ENCODE measurements at places on chromosomes 3 and 15.

DNA sequence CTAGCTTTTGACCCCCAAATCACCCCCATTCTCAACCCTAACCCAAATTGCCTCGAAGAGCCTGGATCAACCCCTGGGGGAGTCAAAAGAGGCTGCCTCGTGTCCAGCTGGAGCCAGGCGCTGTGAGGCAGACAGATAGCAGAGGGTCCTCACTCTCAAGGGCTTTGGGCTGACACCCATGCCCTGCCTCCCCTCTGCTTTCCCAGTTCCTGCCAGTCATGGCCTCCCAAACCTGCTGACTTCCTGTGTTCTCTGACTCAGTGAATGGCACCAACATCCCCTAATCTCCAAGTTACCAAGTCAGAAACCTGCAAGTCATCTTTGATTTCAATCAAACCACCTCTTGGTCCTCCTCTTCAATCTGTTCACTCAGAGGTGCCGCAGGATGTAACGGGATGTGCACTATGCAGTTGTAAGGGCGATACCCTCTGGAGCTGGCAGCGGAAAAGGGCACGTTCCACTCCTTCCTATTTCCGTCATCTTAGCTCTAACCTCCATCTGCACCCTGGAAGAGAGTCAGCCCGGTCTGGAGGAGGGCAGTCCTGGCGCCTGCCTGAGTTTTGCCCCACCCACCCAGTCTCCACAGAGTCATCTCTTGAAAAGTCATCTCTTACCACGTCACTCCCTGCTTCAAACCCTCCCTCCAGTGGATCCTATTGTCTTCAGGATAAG lies 52.4 kb upstream of the FAM174B start:
- no peak for DNase-seq

GRCh38 chr15:26892182-26892518 lies 25.3 kb downstream of the GABRA5 start:
- no peak for DNase-seq

DNA sequence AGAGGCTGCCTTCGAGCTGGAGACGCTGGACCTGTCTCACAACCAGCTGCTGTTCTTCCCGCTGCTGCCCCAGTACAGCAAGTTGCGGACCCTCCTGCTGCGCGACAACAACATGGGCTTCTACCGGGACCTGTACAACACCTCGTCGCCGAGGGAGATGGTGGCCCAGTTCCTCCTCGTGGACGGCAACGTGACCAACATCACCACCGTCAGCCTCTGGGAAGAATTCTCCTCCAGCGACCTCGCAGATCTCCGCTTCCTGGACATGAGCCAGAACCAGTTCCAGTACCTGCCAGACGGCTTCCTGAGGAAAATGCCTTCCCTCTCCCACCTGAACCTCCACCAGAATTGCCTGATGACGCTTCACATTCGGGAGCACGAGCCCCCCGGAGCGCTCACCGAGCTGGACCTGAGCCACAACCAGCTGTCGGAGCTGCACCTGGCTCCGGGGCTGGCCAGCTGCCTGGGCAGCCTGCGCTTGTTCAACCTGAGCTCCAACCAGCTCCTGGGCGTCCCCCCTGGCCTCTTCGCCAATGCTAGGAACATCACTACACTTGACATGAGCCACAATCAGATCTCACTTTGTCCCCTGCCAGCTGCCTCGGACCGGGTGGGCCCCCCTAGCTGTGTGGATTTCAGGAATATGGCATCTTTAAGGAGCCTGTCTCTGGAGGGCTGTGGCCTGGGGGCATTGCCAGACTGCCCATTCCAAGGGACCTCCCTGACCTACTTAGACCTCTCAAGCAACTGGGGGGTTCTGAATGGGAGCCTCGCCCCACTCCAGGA lies 21.1 kb downstream of the NRROS start:
- peak; percentile 53 for DNase-seq

- DNase-seq, result no peak
Measured at GRCh38 chr3:104437131-104437750, 929.5 kb upstream of the ALCAM start.

DNA sequence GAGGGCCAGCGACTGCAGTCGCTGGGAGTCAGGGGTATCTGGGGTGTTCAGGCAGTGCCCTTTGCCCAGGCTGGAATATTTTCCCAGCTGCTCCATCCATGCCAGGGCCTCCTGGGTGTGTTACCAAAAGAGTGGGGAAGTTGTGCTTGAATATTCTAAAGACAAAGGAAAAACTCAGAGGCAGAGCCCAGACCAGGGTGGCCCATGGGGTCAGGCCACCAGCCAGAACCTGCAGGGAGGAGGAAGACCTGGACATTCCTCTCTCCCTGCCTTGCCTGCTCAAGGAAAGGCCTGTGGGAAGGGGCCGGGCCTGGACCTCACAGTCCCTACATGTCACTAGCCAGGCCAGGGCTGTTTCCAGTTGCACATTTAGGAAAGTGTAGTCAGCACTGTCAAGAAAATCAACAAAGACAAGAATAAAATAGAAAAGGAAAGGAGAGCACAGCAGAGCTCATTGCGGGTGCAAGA lies 16.0 kb upstream of the KLF15 start:
- no peak for DNase-seq

- no peak for DNase-seq
Measured at GRCh38 chr3:97816811-97817210, 5.0 kb upstream of the CRYBG3 start.
